ENCODE measurements at places on chromosomes 3 and 15.

- DNase-seq: no peak
Observed at GRCh38 chr15:74242441-74243185, 6.5 kb downstream of the CCDC33 start.

DNA sequence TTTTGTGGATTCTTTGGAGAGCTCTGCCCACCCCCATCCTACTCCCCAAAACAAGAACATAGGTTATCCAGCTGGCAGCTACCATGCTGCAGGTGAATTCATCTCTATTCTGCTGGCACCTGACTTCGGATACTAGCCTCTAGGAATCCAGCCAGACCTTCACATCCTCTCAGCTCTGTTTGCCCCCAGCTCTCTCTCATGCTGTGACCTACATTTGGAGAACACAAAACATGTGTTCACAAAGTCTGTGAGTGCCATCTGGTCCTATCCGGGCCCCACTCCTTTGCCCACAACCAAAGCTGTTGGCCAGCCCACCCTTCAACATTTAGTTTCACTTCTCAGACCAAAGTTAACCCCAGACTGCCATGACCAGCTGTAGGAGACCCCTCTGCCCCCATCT is 89.4 kb upstream of the C3orf80 start:
- no peak for DNase-seq

DNA sequence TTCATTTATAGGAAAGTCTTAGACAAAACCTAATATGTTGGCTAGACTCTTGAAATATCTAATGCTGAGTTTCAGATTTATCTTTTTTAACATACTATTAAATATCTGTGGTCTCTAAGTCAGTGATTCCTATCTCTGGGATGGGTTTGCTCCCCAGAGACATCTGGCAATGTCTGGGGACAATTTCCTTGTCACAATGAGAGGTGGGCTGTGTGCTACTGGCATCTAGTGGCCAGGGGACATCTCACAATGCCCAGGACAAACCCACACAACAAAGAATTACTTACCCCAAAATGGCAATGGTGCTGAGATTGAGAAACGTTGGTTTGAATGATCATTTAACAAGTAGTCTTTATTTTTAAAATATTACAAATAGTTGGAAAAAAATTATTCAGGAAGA is 602.1 kb downstream of the MAGI1 start:
- DNase-seq: peak; percentile 45

DNA sequence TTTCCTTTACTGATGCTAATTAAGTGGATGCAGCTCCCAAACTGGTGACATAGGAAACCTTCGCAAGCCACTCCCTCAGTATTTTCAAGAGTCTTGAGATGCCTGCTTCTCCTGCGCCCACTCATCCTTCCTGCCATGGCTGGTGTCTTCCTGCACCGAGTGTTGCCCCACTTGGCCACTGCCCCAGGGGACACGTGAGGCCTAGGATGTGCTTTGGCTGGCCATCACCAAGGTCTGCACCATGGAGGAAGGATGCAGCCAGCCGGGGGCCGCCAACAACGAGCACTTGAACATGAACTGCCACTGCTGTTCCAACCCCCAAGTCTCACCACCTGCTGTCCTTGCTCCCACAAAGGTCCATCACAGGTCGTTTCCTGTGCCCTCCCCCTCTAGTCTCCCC is 34.1 kb downstream of the EPHB3 start:
- DNase-seq: no peak

DNA sequence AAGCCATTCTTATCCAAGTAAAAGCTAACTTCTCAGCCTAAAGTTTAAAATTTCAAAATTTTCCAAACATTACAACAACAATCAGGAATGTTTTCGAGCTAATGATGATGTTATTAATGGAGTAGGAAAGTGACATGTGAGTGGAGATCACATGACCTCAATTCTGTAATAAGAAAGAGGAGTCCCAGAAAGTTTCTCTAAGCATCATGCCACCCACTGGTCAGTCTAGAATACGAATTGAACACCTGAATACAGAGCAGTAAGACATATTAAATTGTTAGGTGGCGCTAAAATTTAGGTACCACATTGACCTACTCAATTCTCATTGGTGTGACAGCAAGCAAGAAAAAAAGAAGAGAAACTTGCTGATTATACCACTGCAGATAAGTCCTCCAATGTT is 163.9 kb downstream of the DCLK3 start:
- DNase-seq: no peak

- DNase-seq: no peak
Observed at GRCh38 chr3:177932750-177933660, 603.2 kb upstream of the KCNMB2 start.

- DNase-seq: no peak
Observed at GRCh38 chr3:107269136-107269535, 108.1 kb upstream of the CCDC54 start.

DNA sequence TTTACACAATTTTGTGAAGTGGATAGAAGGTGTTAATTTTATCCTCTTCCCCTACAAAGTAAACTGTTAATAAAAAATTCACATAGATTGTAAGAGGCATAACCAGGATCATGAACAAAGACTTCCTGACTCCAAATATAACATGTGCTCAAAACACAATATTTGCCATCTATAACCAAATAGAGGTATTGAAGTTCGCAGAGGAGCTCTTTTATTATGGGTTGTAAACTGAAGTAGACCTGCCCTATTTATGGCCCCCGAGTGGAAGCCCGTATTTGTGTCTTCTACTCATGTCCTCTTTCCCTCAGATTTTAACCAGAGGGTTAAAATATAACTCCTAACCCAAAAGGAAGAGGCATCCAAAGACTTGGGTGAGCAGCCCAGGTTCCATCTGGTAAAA is 285.6 kb upstream of the COL8A1 start:
- DNase-seq: no peak

GRCh38 chr15:23395030-23395692 is 40.6 kb downstream of the GOLGA8S start:
- no peak for DNase-seq

DNA sequence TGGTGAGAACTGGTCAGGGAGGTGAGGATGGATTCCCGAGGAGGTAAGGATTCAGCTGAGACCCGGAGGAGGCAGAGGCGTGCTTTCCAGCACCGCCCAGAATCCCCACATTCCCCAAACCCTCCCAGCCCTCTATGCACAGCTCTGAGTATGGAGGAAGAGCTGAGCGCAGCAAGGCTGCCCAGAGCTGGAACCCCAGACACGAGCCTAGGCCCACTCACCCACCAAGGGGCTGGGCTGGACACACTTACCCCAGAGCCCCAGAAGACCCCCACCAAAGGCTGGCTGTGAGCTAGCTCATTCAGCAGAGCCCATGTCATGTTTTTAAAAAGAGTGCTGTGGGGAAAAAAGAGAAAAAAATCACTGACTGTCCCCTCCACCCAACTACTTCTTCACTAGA is 271.5 kb downstream of the XXYLT1 start:
- DNase-seq: no peak

DNA sequence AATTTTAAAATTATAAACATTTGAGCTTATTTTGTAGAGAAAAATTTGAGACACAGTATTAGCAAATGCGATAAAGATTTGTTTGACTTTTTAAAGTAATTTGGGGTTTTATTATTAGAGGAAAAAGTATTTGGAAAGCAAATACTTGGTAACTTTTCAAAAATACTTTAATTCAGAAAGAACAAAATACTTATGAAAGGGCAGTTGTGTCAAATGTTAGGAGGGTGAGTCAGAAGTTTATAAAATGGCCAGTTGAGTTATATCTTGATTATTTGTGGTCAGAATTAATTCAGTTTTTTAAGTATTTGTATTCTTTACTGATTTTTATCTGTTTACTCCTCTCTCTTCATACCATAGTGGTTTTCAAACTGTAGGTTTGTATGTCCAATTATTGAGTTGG is 12.1 kb downstream of the LACTB start:
- no peak for DNase-seq

DNA sequence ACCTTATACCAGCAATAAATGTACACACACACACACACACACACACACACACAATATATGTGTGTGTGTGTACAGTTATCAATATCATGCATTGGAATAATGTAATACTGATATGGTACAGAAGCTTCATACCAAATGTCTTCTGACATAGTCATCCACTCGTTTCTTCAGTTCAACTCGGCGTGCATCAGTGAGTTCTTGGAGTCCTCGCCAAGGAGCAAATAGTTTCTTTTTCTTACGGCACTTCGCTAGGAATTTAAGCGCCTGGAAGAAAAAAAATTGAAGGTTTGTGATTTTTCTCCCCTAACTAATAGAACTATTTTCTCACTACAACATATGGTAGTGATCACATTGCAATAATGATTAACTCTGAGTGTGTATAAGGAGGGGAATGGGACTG is 32.1 kb upstream of the GOLGB1 start:
- no peak for DNase-seq

DNA sequence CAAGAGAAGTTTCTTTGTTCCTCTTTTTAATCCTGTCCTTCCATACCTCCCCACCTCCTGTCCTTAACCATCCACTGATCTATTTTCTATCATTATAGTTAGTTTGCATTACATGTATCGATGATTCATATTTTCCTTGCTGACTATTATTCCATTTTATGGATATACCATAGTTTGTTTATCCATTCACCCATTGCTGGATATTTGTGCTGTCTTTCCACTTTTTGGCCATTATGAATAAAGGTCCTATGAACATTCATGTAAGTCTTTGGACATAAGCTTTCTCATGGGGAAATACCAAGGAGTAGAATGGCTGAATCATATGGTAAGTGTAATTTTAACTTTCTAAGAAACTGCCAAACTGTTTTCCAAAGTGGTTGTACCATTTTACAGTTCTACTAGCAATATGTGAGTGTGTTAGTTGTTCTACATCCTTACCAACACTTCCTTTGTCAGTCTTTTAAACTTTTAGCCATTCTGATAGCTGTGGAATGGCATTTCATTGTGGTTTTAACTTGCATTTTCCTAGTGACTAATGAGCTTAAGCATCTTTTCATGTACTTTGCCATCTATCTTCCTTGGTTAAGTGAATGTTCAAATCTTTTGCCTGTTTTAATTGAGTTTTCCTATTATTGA is 11.7 kb downstream of the ATP6V1A start:
- no peak for DNase-seq

GRCh38 chr3:48561045-48561736 is 2.4 kb downstream of the UCN2 start:
- peak; percentile 89 for DNase-seq

- no peak for DNase-seq
Observed at GRCh38 chr3:24296441-24297205, 198.0 kb downstream of the THRB start.

- DNase-seq: peak; percentile 45
Observed at GRCh38 chr15:63019511-63020109, 22.9 kb upstream of the TPM1 start.

DNA sequence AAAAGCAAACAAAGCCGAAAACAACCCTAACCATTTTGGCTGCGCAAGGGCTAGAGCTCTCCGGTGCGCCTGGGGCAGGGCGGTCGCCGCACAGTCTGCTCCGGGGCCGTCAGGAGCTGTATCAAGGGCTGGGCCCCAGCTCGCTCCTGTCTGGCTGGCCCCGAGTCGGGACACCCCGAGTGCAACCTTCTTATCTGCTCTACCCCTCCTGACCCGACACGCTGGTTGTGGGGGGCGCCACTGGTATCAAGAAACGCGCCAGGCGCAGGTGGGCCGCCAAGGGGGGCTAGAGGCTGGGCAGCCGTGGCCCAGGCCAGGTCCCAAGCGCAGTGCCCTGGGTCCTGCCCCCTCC is 36.0 kb downstream of the NR2F2 start:
- no peak for DNase-seq

- DNase-seq: no peak
Observed at GRCh38 chr3:126351086-126351770, 6.0 kb downstream of the KLF15 start.

GRCh38 chr3:94460931-94461330 is 398.1 kb downstream of the NSUN3 start:
- no peak for DNase-seq

DNA sequence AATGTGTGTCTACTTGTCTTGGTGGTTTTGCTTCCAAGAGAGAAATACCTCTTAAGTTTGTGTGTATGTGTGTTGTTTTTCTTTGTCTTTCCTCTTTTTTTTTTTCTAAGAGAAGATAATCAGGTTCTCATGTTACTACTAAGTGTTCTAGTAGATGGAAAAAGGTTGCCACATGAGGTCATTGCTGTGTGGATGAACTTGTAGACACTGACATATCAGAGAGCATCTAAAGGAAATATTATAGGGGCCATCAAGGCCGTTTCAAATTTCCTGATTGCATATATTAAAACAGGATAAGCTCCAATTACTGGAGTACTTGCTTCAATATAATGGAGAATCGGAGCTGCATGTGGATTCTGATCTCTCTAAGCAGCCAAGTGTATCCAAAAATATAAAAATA is 747.5 kb downstream of the NR2F2 start:
- DNase-seq: no peak
